ENCODE measurements at places on chromosomes 6 and 20. TPM values are rescaled to one million over a fixed set of nuclear protein-coding genes. Genes with fewer than 3 reads are reported as not detected.

- no peak for DNase-seq
These were observed 123.4 kb downstream of the FLRT3 start for GRCh38 chr20:14214046-14214445.

- DNase-seq, result no peak
These were observed 47.9 kb upstream of the RNF8 start for GRCh38 chr6:37305841-37306425.

PPP1R16B gene
- 8.0 TPM for polyA plus RNA-seq

ADTRP gene
- 0.68 TPM for polyA plus RNA-seq

KIZ gene
- 38.1 TPM for polyA plus RNA-seq

COL11A2 gene
- polyA plus RNA-seq, result 0.30 TPM

MAFB gene
- 20.0 TPM for polyA plus RNA-seq
